ENCODE measurements at places on chromosomes 2 and 18. TPM values are rescaled to one million over a fixed set of nuclear protein-coding genes. Genes with fewer than 3 reads are reported as not detected.

DNA sequence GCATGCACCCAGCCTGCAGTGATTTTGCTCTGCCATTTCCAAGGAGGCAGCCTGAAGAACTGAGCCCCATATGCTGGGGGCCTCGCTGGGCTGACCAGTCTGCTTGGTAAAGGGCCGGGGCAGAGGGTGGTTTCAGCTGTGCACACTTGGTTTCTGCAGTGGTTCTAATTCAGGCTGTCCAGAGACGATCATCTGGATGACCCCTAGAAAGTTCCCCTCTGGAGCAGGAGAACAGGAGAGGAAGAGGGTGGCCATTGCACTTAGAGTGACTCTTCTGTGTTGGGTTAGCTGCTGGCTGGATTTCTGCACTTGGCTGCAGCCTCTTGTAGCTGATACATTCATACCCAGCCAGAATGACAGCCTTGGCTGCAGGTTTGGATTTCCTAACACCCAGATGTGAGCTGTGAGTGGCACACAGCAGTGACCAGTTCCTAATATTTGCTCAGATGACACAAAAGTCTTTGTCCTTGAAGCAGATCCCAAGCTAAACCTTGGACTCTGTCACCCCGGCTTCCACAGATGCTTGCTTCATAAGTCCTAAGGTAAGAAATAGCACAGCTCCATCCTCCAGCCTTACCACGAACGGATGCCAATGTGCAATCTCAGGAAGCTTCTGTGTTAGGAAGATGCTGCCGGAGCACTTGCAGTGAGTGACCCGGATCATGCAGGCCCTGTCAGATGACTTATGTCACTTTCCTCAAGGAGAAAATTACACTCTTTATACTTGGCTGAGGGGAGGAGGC, 105.6 kb downstream of the HNRNPLL start:
- DNase-seq = no peak

DNA sequence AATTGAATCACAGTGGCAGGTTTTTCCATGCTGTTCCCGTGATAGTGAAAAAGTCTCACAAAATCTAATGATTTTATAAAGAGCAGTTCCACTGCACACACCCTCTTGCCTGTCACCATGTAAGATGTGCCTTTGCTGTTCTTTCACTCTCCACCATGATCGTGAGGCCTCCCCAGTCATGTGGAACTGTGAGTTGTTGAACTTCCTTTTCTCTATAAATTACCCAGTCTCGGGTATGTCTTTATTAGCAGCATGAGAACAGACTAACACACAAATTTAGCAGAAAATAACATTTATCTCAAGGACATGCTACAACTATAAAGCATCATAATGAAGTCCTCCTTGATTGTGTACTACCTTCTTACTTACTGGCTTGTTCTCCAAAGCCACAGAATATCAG, 1526.0 kb downstream of the LRP1B start:
- DNase-seq = no peak

The ACKR3 gene
- total RNA-seq = 57.0 TPM

DNA sequence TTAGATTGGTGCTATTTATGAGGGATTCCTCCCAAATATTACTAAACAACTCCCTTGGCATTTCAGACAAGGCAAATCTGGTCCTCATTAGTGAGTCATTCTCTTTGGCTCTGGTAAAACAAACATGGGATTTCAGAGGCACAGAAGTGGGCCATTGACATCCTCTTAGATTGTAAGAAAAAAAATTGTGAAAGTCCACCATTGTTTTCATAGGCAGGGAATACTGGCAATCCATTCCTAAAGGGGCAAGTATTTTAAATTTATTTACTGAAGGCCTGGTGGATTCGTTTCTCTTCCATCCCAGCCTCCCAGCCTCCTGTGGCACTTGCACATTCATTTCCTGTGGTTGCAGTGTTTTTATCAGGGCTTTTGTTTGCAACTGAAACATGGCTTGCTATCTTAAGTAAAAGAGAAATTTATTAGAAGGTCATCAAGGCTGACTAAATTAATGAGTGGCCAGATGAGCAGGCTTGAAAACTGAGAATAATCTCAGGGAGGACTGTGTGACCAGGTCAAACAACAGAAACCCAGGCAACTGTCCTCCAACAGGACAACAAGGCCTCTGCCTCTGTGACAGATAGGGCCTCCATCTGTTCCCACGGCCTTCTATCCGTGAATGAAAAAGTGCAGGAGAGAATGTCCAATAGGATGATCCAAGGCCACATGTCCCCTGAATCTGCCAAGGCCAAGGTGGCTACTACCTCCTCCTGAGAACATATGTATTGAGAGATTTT, 23.1 kb upstream of the TNFAIP6 start:
- peak; percentile 35 for DNase-seq

GRCh38 chr2:62443471-62443870, 62.5 kb downstream of the TMEM17 start:
- no peak for DNase-seq

GRCh38 chr18:61935362-61935761, 42.6 kb upstream of the RNF152 start:
- DNase-seq = no peak

- no peak for DNase-seq
Observed at GRCh38 chr2:149666809-149667320, 79.3 kb upstream of the MMADHC start.

The ASNSD1 gene
- total RNA-seq = 71.1 TPM

- no peak for DNase-seq
Observed at GRCh38 chr2:5501807-5502206, 190.4 kb upstream of the SOX11 start.

The SERPINB10 gene
- total RNA-seq = not detected

The DOK6 gene
- not detected for total RNA-seq

- peak; percentile 57 for DNase-seq
Observed at GRCh38 chr2:11710210-11710609, 36.2 kb upstream of the LPIN1 start.

DNA sequence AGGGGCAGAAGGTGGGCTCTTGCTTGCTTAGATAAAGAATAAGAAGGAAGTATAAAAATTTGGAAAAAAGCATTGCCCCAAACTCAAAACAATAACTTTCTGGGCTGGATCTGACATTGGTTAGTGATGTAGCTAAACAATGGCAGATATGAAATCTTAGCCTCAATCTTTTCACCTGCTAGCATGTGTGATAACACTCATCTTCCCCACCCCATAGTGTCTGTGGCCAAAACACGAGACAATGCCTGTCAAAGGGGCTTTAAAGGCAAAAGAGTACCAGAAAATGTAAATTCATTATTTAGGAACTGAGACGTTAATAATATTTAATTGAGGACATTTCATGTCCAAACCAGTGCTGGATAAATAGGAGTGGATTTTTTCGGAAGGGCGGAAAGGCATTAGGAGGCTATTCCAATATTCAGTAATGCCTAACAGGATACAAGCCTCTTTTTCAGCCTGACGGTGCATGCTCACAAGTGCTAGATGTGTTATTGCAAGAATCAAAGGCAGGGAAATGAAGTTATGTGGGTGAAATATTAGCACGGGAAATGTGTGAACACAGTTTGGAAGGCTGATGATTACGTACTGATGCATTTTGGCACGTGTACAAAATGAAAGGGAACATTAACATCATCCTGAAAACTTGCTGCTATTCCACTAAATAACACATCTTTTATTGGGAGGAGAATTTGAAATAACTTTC, 395.7 kb downstream of the GALR1 start:
- DNase-seq = no peak

GRCh38 chr2:65165558-65165957, 35.7 kb upstream of the RAB1A start:
- no peak for DNase-seq

GRCh38 chr2:2271469-2271941, 59.6 kb downstream of the MYT1L start:
- peak; percentile 60 for DNase-seq

The RNU2-63P gene
- 66.2 TPM for total RNA-seq

GRCh38 chr2:43201497-43201896, 24.9 kb downstream of the ZFP36L2 start:
- no peak for DNase-seq

The MAP3K19 gene
- not detected for total RNA-seq

DNA sequence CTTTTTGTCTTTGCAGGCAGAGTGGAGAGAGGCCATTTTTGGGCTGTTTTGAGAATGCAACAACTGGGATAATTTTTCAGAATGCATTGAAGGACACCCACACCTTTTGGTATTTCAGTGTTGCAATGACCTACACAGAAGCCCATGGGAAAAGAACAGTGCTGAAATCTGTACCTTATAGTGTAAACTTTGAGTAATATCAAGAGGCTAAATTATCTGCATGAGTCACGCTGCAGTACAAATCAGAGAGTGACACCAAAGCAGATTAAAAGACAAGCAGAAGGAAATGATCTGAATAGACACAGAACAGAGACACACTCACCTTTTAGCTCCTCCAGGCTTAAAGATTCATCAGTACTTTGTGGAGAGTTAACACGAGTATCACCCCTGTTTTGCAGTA, 265.3 kb downstream of the PAX3 start:
- DNase-seq = no peak

GRCh38 chr2:72837171-72837570, 11.3 kb upstream of the EXOC6B start:
- DNase-seq = no peak

GRCh38 chr2:121092095-121092494, 192.9 kb downstream of the TFCP2L1 start:
- DNase-seq = no peak

- DNase-seq = no peak
Observed at GRCh38 chr18:31684279-31685096, at the start of gene B4GALT6. Gene B4GALT6, minus strand, starts transcription at chr18:31684581. Its CDS starts 155 bp downstream, at chr18:31684426.

The SEC11C gene
- total RNA-seq = 20.9 TPM

GRCh38 chr2:206984206-206984605, 44.9 kb downstream of the CPO start:
- DNase-seq = no peak

GRCh38 chr2:172783165-172783898, 47.7 kb downstream of the RAPGEF4 start:
- DNase-seq = no peak

Measured in pulmonary artery endothelial cell (primary cell).